Natural killer cell treated with Interleukin-12 subunit alpha and Interleukin-12 subunit beta and Interleukin-15 and Interleukin-18, amount 100 ng/mL, for 72 hours (primary cell): ENCODE measurements at places on chromosomes 4 and X. TPM values are rescaled to one million over a fixed set of nuclear protein-coding genes. Genes with fewer than 3 reads are reported as not detected.

GPC4 gene
- not detected for total RNA-seq

UFSP2 gene
- 22.1 TPM for total RNA-seq

ANK2 gene
- total RNA-seq: not detected

PLS3 gene
- 0.74 TPM for total RNA-seq

SOWAHD gene
- total RNA-seq: not detected

CLCN4 gene
- not detected for total RNA-seq
